Fibroblast of skin of scalp (primary cell): ENCODE measurements at places on chromosomes 1 and 21.

DNA sequence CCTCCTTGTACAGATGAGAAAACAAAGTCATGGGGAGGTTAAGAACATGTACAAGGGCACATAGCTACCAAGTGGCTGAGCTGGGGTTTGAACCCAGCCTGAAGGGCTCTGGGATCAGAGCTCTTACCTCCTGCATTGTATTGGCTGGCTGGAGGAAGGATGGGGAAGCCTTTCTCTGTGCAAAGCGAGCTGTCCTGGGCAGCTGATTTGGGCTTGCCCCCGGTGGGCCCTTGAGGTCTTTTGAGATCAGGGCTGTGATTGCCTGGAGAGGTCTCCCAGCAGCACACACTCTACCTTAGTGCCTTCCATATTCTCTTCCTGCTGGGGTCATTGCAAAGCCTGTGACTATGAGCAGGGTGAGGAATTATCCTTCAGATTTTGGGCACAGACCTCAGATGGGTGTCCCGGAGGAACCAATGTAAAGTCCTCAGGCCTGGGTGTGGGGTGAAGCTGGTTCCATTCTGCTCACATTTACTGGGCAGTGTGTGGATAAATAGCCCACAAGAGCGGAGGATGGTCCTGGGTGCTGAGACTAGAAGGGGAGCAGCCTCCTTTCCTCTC is 53.3 kb upstream of the EPS8L3 start:
- no peak for DNase-seq

DNA sequence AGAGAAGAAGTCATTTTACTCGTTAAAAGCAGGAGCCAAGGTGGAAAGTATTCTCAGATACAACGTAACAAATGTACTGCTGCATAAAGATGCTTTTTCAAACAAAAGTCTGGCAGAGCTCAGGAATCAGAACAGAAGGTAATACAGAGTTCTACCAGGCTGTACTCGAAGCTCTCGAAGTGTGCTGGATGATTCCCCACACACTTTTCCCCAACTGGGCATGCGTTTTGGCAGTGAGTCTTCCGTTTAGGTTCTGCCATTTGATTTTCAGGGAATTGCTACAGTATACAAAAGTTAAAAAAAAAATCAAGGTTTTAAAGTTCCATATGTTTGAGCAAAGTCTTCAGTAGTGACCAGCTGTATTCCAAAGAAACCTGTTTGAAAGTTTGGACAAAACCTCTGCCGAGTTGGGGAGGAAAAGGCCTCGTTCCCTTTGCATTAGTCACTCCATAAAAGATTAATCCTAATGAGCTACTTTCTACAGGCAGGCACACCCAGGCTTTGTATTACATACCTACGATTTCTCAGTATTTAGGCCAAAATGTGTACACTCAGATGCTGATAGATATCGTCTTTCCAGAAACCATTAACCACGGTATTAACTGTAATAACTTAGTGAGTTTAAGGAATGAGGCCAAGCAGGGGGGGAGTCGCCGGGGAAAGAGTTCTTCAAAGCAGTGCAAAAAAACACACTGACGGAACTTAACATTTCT is 477.1 kb downstream of the LMO4 start:
- peak; percentile 20 for DNase-seq

DNA sequence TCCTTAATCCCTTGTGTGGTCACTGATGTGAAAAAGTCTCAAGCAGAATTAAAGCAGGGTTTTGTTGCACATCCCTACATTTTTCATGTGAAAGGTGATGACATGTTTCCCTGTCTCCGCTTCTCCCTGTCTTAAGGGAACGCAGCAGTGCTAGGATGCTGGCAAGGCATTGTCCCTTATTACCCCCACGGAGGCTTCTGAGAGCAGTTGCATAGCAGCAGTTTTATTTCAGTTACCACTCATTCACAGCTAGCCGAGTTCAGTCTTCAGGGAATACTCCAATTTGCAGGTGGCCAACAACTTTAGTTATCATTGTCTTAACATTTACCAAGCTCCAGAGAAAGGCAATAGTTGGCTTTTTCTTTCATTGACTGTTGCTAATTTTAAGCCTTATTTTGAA is 89.1 kb downstream of the CLEC20A start:
- peak; percentile 10 for DNase-seq

DNA sequence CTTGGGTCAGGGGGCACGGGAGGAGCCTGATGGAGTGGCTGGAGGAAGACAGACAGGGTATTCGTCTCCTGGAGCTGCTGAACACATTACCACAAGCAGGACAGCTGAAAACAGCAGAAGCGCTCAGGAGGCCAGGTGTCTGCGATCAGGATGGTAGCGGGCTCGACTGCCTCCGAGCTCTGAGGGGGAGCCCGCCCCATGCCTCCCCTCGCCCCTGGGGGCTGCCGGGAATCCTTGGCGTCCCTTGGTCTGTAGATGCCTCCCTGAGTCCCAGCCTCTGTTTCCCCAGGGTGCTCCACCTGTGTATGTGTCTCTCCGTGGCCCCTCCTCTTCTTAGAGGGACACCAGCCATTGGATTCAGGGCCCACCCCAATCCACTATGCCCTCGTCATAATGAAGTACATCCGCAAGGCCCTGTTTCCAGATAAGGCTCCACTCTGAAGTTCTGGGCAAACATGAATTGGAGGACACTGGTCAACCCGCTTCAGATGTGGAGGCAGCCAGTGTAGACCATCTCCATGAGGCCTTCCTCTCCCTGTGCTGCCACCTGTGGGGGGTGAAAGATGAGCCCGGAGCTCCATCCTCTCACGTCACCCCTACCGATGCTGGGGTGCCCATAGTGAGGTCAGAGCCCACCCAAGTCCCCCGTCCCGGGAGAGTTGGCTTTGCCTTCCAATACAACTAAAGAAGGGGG is 67.8 kb downstream of the SPSB1 start:
- DNase-seq: no peak

DNA sequence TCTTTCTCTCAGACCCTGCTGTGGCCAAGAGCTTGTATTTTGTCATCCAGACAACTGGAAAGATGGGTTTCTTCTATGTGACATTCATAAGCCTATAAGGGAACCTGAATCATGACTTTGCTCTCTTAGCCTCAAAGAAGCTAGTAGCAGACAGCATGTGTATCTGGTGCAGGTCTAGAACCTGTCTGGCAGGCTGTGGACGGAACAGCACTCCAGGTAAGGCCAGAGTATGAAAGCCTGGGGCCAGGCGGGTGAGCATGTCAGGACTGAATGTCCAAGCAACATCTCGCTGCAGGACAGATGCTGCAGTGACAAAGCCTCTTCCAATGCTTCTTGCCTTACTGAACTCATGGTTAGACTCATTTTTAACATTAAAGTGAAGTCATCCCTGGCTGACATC is 32.8 kb downstream of the AKNAD1 start:
- no peak for DNase-seq

DNA sequence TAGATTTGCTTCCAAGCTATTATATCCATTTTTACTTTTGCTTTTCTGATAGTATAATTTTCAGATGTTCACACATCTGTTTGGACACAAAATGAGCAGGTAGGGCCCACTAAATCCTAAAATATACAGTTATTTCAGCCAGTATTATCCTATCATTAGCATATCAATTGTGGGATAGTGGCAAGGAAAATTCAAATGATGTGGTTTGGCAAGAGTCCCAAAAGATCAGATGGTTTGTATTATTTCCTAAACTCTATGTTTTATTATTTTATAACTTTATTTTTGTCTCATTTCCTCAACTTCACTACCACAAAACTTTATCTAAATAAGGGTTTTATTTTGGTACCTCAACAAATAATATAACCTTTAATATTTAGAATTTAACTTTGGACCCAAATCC is 1659.6 kb downstream of the NCAM2 start:
- DNase-seq: no peak

DNA sequence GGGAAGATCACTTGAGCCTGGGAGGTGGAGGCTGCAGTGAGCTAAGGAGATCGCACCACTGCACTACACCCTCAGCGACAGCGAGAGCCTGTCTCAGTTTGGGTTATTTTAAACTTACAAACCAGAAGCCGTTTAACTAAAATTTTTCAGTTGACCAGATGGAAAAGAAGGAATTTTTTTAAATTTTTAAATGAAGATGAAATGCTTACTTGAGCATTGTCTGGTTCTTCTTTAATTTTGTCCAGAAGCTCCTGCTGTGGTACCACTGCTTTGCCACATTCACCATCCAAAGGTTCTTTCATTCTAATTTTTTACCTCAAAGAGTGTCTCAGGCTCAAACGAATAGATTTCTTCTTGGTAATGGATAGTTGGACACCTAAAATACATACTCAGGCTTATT is 1.4 kb downstream of the ZMYM6 start:
- DNase-seq: no peak

DNA sequence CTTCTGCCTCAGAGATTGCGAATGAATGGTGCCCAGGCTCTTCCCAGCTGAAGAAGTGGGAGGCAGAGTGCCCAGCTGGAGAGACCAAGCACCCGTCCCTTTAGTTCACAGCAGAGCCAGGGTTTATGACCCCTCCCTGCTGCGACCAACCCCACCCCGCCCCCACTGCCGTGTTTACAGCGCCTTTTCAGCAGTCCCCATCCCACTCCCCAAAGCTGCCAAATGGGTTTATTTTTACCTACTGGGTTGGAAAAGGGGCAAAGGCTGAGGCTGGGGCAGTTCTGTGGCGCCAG is 23.6 kb downstream of the DYRK3 start:
- DNase-seq: no peak

DNA sequence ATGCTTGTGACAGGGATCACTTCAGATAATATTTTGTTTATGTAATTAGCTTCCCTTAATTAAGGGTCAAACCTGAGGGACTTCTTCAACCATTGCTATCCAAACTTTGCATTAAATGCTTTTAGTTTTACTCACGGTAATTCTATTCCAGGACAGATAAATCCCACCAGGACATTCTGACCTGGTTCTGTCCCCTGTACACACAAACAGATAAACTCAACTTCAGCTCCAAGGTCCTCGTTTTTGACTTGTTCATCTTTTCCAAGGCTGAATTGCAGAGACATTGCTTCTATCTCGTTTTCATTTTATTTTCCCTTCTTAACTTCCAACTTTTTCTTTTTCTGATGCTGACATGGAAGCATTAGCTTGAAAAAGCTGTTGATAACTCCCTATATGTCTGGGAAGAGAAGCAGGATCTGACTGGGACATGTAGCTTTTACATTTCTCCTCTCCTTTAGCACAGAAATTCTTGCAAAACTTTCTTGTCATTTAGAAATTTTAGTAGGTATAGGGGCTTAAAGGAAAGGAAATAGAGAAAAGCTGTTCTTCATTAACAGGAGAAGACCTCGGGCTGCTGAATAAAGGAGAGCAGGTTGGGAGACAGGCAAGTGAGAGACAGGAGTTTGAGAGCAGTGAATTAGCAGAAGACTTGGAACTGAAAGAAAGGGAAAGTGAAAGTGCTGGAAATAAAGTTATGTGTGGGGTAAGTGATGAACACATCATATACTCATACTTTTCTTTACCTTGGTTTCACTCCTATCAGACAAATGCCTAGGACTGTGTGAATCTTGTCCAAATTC is 231.7 kb upstream of the B3GALT2 start:
- DNase-seq: peak; percentile 38

GRCh38 chr1:117572546-117572945 is 33.3 kb upstream of the TENT5C start:
- DNase-seq: no peak

GRCh38 chr1:234778221-234779159 is 168.5 kb upstream of the IRF2BP2 start:
- DNase-seq: no peak

DNA sequence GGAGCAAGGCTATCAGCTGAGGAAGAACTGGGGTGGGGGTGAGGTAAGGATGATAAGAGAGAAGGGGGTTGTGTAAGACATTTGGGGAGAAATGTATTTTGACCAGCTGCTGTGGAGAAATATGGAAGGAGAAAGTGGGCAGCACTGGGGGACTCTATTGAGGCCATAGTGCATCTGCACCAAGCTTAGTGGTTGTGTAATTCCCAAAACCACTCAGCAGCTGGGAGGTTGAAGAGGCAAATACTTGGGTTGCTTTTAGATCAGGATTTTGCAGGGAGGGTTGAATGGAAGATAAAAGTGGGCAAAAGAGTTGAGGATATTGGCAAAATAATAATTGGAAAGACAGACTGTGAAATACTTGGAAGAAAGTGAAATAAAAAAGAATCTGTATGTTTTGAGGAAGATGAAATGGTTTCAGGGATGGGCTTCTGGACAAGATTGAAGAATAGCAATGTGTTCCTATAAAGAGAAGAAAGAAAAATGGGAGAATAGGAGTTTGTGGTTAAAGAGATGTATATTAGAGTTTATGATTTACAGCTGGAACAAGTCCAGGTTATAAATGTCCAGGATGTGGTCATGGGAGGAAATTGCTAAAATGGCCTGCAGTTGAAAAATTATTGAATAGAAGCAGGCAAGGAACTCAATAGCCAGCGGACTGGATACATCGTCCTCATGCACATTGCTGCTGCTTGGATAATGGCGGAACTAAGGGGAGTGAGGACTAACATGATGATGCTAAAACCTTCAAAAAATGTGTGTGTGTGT is 162.7 kb downstream of the DNM3 start:
- DNase-seq: peak; percentile 23

DNA sequence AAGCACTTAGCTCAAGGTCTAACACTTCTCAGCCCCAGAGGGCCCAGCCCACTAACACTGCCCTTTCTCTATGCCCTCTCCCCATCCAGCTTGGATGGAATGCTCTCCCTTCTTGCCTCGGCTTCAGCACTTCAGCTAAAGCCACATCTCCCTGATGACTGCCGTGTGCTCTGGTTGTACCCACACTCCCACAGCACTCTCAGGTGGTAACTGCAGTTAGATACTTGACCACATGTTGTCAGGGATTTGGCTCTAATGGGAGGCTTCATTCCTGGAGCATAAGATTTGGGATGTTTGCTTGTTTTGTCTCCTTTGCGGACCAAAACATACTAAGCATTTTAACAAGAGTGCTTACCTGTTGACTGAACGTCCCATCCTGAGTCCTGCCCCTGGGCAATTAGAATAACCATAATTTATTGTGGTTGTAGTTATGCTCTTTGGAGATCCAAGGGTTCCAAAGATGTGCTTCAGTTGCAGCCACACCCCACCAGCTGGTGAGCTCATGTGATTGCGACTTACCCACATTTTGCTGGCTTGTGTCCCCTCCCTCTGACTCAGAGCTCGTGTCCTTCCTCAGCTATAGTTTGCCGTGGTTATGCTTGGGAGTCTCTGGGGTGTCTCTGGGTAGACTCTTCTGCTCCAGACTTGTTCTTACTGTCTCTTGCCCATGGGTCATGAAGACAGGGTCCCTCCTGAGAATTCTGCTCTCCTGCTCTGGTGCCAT is 7.7 kb upstream of the SLC26A9 start:
- DNase-seq: peak; percentile 70

GRCh38 chr1:111399792-111400610 is 27.5 kb downstream of the OVGP1 start:
- DNase-seq: peak; percentile 49

GRCh38 chr1:165912638-165913037 is 85.2 kb downstream of the UCK2 start:
- DNase-seq: no peak
